ENCODE measurements at places on chromosomes 4 and X.

DNA sequence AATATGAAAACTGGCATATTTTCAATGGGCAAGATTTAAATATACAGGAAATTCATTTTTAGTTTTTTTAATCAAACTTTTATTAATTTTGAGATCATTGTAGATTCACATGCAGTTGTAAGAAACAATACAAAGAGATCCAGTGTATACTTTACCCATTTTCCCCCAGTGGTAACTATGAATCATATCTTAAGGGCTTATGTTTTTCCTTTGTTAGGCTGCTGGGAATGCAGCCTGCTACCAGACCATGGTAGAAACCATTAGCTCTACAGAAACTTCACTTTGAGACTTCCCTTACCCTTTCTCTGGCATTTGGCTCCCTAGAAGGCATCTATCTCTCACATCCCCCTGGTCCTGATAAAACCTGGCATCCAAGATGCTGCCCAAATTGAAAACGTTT is 147.6 kb upstream of the EOLA2 start:
- DNase-seq: no peak

DNA sequence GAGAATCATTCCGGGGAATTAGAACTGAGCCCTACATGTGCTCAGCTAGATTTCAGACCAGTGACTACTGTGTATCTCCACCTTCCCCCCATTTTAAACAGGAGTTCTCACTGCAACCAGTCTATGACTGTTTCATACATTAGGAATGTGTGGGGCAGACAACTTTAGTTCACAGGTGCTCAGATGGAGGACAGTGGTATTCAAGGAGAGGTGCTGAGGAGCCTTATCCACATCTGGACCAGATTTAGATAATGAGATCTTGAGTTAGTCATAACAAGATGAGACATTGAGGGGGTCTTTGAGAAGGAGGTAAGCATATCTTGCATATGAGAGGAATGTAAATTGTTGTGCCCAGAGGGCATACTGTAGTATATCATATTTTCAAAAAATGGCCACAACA is 32.8 kb upstream of the RELL1 start:
- DNase-seq: no peak

DNA sequence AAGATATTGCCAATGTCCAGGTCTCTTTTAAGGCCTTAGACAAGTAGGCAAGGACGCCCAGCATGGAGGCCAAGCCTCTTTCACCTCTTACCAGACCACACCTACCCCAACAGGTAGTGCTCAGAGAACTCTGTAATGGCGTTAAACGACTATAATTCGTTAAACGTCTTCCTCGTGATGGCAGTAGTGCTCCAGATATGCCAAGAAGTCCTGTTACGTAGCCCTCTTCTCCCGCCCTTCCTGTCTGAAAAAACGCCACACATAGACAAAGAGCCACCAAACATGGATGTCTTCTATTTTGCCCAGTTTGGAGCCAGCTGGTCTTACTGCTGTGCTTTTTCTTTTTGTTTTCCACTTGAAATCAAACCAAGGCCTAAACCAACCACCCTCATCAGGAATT is 190.7 kb downstream of the OR13H1 start:
- DNase-seq: no peak

DNA sequence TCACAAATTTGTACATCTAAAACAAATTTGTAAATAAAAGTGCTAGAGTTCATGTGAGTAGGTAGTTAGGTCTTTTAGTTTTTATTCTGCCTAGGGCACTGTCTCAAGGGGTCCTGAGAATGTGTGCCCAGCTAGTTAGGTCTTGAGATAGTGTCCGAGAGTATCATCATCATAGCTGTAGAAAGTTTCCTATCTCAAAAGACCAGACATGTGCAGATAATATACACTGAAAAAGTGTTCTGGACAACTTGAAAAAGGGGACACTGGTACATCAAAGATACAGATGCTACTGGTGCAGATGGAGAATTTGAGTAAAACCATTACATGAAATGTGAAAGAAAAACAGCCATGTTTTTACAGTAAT is 1.8 kb upstream of the ZCCHC4 start:
- DNase-seq: no peak

DNA sequence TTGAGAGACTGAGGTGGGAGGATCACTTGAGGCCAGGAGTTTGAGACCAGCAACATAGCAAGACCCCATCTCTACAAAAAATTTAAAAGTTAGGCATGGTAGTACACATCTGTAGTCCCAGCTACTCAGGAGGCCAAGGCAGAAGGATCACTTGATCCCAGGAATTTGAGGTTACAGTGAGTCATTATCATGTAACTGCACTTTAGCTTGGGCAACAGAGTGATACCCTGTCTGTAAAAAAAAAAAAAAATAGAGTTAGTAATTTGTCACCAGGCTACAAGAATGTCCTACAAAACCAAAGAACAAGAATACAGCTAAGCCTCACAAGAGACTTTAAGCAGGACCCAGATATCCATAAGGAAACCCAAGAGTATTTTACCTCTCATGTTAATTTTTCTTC is 27.0 kb upstream of the RAB28 start:
- no peak for DNase-seq

DNA sequence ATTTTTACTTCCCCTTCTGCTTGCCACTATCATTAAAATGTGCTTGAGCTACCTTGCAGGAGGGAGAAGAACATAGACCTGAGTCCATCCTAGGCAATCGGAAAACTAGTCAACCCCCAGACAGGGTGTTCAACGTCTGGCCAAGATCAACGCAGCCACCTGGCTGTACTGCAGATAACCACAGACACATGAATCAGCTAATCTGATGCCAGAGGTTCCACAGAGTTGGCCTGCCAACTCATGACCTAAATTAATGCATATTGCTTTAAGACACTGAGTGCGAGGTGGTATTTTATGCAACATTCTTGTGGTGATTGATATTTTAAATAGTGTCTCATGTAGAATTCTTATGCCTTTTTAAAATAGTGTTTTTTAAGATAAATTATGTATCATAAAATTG is 1283.8 kb upstream of the PABPC4L start:
- no peak for DNase-seq

- DNase-seq: no peak
These were observed 11.9 kb upstream of the UBA6 start for GRCh38 chr4:67712650-67713528.

- no peak for DNase-seq
These were observed 215.6 kb upstream of the PPARGC1A start for GRCh38 chr4:24105327-24106038.

- peak; percentile 1 for DNase-seq
These were observed 1402.4 kb downstream of the FAM133A start for GRCh38 chrX:95076449-95076848.

GRCh38 chr4:88033309-88033708 is 25.9 kb downstream of the PKD2 start:
- peak; percentile 13 for DNase-seq

DNA sequence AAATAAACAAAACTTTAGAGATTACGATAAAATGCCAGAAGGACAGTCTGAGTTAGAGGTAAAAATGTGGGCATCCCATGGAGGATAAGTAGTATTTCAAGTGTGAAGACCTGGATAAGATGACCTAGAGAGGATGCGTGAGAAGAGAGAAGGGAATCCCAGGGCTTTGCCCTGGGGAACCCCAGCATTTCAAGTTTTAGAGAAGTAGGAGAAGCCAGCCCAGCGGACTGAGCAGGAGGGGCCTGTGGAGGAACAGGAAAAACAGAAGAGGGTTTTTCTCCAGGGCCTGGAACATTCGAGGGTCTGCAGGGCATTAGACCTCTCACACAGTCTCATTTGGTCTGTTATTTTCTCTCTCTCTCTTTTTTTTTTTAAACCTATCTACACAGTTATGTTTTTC is 2.9 kb upstream of the CFP start:
- no peak for DNase-seq

GRCh38 chrX:138923805-138924204 is 212.3 kb upstream of the FGF13 start:
- DNase-seq: no peak

GRCh38 chrX:122091571-122091970 is 1044.2 kb downstream of the GLUD2 start:
- DNase-seq: no peak

DNA sequence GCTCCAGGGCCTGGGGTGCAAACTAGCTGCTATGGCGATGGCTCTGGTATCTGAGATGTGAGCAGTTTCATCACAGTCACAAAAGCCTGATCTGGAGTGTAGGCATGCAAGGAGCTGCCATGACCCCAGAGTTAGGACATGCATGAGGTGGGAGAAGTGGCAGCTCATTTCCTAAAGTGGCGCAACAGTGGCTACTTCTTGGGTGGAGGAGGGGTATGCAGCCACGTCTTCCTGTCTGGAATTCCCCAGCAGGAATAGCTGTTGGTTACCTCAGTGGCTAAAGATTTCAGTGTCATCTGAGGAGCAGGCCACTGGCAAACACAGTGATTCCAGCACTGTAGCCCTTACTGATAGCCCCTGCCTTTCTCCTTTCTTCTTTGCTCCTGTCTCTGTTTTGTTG is 1382.5 kb downstream of the C4orf33 start:
- no peak for DNase-seq

GRCh38 chrX:14032406-14032805 is 2.7 kb upstream of the GEMIN8 start:
- peak; percentile 27 for DNase-seq

DNA sequence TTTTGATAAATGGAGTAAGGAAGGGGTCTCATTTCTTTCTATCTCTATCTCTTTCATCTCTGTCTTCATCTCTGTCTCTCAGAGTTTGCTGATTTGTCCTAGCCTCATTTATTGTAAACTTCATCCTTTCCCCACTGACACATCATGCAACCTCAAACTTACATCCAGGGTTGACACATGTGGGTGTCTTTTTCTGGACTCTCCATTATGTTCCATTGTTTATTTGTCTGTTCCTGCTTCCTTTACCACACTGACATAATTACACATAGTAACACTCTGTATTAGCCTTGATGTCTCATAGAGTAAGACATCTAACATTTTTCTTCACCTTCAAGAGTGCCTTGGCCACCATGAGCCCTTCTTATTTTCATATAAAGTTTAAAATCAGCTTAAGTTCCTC is 8.1 kb upstream of the SRD5A3 start:
- DNase-seq: no peak

- no peak for DNase-seq
These were observed 214.9 kb upstream of the UGT8 start for GRCh38 chr4:114383721-114384120.

DNA sequence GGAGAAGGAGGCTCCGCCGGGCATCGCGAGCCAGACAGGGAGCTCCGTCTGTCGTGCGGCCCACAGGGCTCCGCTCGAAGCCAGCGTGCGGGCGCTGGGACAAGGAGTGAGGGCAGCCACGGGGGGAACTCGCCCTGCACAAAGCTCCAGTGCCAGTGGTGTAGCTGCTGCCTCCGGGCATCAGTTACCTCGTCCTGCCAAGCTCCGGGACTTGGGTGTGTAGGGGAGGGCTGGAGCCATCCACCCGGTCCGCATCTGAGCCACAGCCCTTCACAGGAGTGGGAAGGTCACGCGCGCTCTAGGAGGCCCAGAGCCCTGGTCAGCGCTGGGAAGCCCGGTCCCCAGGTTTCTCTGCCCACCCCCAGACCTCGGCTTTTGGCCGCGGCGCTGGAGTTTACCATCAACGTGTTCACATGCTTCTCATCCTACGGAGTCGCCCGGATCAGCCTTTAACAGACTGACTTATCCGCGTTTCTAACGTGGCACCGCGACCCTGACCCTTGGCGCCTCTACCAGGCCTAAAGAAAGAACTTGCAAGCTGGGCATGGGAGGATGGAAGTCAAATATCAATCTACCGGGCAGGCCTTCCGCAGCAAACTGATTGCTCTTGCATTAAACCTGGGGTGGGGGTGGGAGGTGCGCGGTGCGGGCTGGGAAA is 8.4 kb upstream of the PRDM8 start:
- no peak for DNase-seq

- no peak for DNase-seq
These were observed 286.3 kb downstream of the ANKRD50 start for GRCh38 chr4:124426279-124426678.

DNA sequence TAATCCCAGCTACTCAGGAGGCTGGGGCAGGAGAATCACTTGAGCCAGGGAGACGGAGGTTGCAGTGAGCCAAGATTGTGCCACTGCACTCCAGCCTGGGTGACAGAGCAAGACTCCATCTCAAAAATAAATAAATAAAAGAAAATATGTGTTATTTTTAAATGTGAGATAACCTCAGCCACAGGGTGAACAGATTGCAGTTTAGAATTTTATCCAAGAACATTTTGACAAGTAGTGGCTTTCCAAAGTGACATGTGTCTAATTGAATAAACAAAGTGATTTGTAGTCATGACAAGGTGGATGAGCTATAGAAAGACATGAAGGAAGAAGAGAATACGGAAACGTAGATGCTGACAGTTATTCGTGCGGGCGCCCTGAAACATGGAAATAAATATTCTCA is 176.1 kb downstream of the DCTD start:
- no peak for DNase-seq

DNA sequence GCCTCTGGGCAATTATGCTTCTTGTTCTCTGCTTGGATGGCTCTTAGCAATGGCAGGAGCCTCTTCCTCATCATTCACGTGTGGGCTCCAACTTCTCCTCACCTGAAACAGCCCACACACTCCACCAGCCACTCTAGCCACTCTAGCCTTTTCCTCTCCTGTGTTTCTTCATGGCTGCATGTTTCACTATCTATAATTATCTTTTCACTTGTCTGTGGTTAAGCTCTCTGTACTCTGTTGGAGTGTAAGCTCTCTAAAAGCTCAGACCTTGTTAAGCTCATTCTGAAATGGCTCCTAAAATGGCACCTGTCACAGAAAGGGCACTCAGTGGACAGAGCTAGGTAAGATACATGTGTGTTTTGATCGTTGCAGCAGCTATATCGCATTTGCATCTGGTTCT is 80.0 kb downstream of the SH3KBP1 start:
- no peak for DNase-seq

DNA sequence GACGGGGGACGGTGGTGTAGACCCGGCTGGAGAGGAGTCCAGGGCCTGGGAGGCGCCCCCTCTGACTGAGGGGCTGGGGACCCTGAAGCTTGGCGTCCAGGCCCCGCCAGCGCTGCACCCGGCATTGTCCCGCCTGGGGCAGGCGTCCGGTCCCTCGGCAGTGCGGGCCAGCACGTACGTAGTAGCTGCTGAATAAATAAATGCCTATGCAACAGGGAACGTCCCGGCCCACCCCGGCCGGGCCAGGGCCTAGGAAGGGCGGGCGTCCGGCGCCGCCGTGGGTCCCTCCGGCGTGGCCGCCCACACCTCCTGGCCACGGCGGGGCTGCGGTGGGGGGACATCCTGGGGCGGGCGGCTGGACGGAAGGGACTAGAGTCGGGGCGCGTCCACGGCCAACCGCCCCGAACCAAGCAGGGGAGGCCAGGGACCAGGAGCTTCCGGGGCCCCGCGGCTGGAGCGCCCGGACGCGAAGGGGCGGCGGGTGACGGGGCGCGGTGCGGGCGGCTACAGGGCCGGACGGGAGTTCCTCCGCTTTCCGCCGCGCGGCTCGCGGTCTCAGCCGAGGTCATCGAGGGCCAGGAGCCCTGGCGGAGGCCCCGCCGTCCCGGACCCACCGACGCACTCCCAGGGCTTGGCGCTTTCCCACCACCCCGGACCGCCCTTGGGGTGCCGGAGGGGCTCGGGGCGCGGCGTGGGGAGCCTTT is 886 bp upstream of the WWC2 start:
- no peak for DNase-seq

GRCh38 chr4:168263039-168263438 is 55.5 kb downstream of the DDX60 start:
- DNase-seq: no peak

- DNase-seq: no peak
These were observed 20.1 kb upstream of the TET2 start for GRCh38 chr4:105126311-105127169.

- DNase-seq: no peak
These were observed 182.3 kb downstream of the BANK1 start for GRCh38 chr4:101972791-101973190.

GRCh38 chr4:40957281-40957680 is 207.5 kb downstream of the NSUN7 start:
- DNase-seq: no peak

GRCh38 chr4:53920116-53920515 is 144.3 kb downstream of the CHIC2 start:
- DNase-seq: no peak
